Glutamatergic neuron (in vitro differentiated cells): ENCODE measurements at places on chromosomes 1 and 21.

DNA sequence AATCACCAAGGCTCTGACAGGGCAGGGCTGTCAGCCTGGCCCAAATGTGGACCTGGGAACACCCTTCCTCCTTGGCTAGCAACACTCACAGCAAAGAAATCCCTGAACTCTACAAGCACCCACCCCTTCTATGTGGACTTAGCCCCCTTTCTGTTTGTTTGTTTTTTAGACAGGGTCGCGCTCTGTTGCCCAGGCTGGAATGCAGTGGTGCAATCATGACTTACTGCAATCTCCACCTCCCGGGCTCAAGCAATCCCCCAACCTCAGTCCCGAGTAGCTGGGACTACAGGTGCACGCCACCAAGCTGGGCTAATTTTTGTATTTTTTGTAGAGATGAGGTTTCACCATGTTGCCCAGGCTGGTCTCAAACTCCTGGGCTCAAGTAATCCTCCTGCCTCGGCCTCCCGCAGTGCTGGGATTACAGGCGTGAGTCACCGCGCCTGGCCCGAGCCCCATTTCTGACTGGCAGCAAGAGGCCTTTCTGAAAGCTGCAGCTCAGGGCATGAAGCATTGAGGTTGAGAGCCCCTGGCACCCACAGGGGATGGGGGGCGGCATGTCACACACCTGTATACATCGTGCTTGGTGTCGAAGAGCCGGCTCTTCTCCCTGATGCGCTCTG is 16.2 kb downstream of the RIPK4 start:
- peaks cover 35% of the 10 kb centered on the region for H3K4me1 ChIP-seq
- no peak for DNase-seq

DNA sequence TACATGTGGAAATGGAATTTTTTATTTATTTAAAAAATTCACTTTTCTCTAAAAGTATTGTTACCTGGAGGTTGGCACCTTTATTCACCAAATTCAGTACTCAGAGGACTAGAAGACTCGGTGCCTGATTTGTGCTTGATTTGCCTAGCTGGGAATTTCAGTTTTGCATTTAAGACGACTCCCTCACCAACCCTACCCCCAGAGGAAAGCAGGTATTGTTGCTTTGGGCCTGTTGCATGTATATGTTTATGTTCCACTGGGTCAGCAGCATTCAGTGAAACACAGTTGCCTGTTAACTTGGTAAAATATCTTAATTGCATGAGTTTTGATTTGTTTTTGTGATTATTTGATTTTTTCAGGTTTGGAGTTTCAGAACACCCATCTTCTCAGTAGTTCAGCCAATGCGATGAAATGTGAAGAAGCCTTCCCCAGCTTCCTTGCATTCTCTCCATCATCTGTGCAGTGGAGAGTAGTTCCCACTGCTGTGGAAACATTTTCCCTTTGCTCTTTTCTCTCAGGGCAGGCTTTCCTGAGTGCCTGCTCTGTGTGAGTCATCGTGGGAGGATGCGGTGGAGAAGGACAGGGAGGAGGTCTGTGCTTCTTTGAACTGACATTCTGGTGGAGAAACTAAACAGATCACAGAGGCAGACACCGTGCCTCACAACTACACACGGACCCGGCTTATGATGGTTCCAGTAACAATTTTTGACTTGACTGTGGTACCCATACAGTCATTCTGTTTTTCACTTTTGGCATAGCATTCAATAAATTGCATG is 6.4 kb downstream of the ADARB1 start:
- no peaks in the 10 kb centered on the region for H3K36me3 ChIP-seq
- no peak overlapping the region for H3K4me3 ChIP-seq
- H3K27ac ChIP-seq: no peak overlapping the region
- no peak for DNase-seq

- peak; percentile 61 for DNase-seq
- H3K4me3 ChIP-seq: peak within 1 kb of the TSS; percentile 79
- no peak within 1 kb of the TSS for H3K27ac ChIP-seq
- H3K36me3 ChIP-seq: no peaks in the 10 kb centered on the region
Measured at GRCh38 chr1:156705321-156705917, at the start of gene CRABP2. Gene CRABP2 (minus strand): TSS chr1:156705583. CDS start chr1:156705446, 137 bp downstream.

DNA sequence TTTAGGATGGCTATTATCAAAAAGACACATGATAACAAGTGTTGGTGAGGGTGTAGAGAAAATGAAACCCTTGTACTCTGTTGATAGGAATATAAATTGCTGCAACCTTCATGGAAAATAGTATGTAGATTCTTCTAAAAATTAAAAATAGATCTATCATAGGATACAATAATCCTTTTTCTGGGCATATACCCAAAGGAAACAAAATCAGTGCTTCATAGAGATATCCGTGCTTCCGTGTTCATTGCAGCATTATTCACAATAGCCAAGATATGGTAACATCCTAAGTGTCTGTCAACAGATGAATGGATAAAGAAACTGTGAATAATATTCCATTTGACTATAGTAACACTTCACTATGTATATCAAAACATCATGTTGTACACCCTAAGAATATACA is 106.7 kb downstream of the MIS18A start:
- no peaks in the 10 kb centered on the region for H3K4me1 ChIP-seq
- no peak for DNase-seq

DNA sequence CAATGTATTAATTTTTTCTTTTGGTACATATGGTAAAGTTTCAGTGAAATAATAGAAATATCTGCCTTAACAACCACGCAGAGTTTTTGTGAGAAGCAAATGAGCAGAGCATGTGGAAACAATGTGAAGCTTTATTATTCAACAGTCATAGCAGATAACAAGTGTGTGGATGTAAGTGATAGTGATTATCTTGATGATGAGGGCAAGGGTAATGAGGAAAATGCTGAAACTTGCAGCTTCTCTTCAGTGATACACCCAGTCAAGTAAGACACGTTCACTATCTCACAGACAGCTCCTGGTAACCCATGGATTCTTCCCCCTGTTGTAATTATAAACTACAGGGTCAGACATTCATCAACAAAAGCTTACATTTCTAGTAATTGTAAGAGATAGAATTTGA is 14.6 kb upstream of the OR2L5 start:
- H3K27ac ChIP-seq: no peak overlapping the region
- H3K4me3 ChIP-seq: no peak overlapping the region
- H3K36me3 ChIP-seq: no peaks in the 10 kb centered on the region
- H3K4me1 ChIP-seq: no peaks in the 10 kb centered on the region

- H3K27ac ChIP-seq: no peak overlapping the region
- H3K36me3 ChIP-seq: no peaks in the 10 kb centered on the region
- H3K4me3 ChIP-seq: no peak overlapping the region
- peaks cover 1% of the 10 kb centered on the region for H3K27me3 ChIP-seq
Measured at GRCh38 chr21:22903851-22904250, 1905.6 kb downstream of the NCAM2 start.

- no peaks in the 10 kb centered on the region for H3K27me3 ChIP-seq
- DNase-seq: no peak
- H3K4me1 ChIP-seq: peaks cover 17% of the 10 kb centered on the region
- H3K27ac ChIP-seq: no peak overlapping the region
Measured at GRCh38 chr1:213244664-213245091, 193.6 kb downstream of the RPS6KC1 start.

DNA sequence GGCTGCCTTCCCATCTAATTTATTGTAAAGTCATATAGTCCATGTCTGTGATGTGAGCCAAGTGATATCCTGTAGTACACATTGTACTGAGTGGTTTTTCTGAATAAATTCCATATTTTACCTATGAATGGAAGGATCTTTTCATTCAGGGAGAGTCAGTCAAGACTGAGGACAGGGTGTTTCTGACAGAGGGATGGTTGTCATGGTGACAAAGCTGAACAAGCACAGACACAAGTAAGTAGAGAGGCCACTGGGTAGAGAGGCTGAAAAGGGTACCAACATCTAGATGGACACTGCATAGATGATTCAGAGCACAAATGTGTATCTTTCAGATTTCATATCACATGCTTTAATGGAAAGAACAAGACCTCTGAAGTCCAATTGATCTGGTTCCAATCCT is 22.6 kb upstream of the IL20 start:
- no peaks in the 10 kb centered on the region for H3K36me3 ChIP-seq
- H3K27me3 ChIP-seq: peaks cover 1% of the 10 kb centered on the region
- H3K4me3 ChIP-seq: no peak overlapping the region

DNA sequence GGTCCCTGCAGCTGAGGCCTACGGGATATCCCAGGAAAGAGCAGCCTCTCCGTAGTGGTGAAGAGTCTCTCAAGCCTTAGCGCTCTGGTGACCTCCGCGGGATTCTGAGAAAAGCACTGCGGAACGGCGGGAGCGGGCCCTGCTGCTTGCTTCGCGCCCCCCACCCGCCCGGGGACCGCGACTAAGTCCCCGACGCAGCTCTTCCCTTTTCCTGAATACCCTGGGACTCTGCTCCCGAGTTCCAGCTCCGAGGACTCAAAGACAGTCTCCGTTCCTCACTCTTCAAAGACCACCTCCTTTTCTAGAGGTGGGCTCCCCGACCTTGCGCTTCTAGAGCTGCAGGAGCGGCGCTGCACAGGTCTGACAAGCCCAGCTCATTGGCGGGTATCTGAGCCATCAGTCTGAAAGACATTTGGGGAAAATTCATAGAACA is 3.6 kb upstream of the PRRX1 start:
- no peaks in the 10 kb centered on the region for H3K36me3 ChIP-seq
- peaks cover 12% of the 10 kb centered on the region for H3K4me1 ChIP-seq
- H3K4me3 ChIP-seq: peak overlapping the region; percentile 83
- H3K27ac ChIP-seq: no peak overlapping the region
- peak; percentile 32 for DNase-seq
- H3K27me3 ChIP-seq: peaks cover 21% of the 10 kb centered on the region

DNA sequence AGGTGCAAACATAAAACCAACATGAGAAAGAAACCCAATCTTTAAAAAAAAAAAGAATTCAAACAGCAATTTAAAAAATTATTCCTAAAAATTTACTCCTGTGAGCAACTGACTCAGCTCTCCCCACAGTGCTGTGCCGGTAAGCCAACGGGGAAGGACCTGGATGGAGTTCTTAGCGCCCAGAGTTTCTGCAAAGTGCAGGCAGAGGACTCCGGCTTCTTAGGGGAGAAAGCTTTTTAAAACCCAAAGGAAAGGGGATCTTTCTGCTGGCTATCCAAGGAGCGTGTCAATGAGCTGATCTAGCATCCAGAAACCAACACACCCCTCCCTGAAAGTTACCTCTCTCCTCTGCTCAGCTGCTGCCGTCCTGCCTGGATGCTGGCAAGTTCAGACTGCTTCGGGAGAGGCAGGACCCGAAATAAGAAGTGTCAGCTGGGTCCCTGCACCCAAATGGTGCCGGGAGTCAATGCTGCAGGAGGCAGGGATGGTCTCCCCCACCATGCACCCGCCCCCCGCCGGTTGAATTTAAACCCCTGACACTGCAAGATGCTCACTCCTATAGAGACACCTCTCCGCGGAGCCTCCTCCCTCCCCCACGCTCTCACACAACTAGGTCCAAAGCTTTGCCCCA is 32.2 kb upstream of the H6PD start:
- DNase-seq: no peak
- H3K27ac ChIP-seq: no peak overlapping the region
- H3K4me3 ChIP-seq: peak overlapping the region; percentile 51
- H3K36me3 ChIP-seq: no peaks in the 10 kb centered on the region
- H3K27me3 ChIP-seq: peaks cover 14% of the 10 kb centered on the region
- H3K4me1 ChIP-seq: peaks cover 17% of the 10 kb centered on the region

- no peak overlapping the region for H3K4me3 ChIP-seq
- DNase-seq: no peak
- H3K4me1 ChIP-seq: no peaks in the 10 kb centered on the region
- H3K36me3 ChIP-seq: no peaks in the 10 kb centered on the region
- H3K27ac ChIP-seq: no peak overlapping the region
- H3K27me3 ChIP-seq: no peaks in the 10 kb centered on the region
Measured at GRCh38 chr1:178560871-178561376, 48.0 kb downstream of the TEX35 start.

GRCh38 chr1:21622466-21623315 is 46.5 kb downstream of the RAP1GAP start:
- H3K4me1 ChIP-seq: peaks cover 10% of the 10 kb centered on the region
- no peaks in the 10 kb centered on the region for H3K36me3 ChIP-seq
- DNase-seq: no peak
- H3K27ac ChIP-seq: no peak overlapping the region

- H3K36me3 ChIP-seq: no peaks in the 10 kb centered on the region
- no peaks in the 10 kb centered on the region for H3K4me1 ChIP-seq
- DNase-seq: no peak
- peaks cover 2% of the 10 kb centered on the region for H3K27me3 ChIP-seq
Measured at GRCh38 chr1:147111381-147112130, 60.7 kb downstream of the PRKAB2 start.
